ENCODE measurements at places on chromosomes 16 and 17.

- H3K4me1 ChIP-seq = no peaks in the 10 kb centered on the region
- no peak overlapping the region for H3K27ac ChIP-seq
- no peak overlapping the region for H3K4me3 ChIP-seq
- no peaks in the 10 kb centered on the region for H3K36me3 ChIP-seq
These were observed 9.2 kb downstream of the SYT17 start for GRCh38 chr16:19177111-19177739.

GRCh38 chr17:19274893-19275292 lies 37.7 kb downstream of the EPN2 start:
- H3K4me1 ChIP-seq = no peaks in the 10 kb centered on the region
- DNase-seq = no peak
- H3K4me3 ChIP-seq = no peak overlapping the region
- H3K27ac ChIP-seq = no peak overlapping the region
- H3K36me3 ChIP-seq = no peaks in the 10 kb centered on the region
- no peaks in the 10 kb centered on the region for H3K27me3 ChIP-seq

DNA sequence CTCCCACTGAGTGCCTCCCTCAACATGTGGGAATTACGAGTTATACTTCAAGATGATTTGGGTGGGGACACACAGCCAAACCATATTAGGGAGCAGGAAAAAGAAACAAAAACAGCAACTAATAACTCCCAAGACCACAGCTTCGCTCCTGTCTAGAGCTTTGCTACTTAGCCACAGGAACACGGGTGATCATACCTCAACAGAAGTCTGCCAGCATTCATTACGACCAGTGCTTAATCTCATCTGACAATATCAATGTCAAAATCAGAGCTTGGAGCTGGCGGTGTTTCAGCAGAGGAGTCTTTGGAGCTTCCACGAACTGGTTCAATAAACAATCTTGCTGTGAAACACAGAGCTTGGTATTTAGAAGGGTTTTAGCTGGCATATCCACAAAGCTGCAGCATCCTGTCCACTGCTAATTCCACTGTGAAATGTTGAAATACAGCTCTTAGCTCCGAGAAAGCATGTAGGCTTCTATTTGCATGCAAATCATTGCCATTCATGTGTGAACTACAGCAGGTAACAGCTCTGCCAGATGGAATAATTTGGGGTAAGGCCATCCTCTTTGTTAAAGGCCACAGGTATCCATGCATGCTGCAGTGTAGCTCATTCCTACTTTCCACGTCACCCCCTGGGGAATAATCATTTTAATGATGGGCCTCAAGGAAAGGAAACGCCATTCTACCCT lies 128.4 kb upstream of the GOT2 start:
- no peak overlapping the region for H3K4me3 ChIP-seq
- H3K27ac ChIP-seq = no peak overlapping the region
- H3K27me3 ChIP-seq = no peaks in the 10 kb centered on the region
- no peaks in the 10 kb centered on the region for H3K36me3 ChIP-seq
- peaks cover 6% of the 10 kb centered on the region for H3K4me1 ChIP-seq

- no peaks in the 10 kb centered on the region for H3K36me3 ChIP-seq
- no peaks in the 10 kb centered on the region for H3K4me1 ChIP-seq
- no peaks in the 10 kb centered on the region for H3K27me3 ChIP-seq
- no peak overlapping the region for H3K4me3 ChIP-seq
- DNase-seq = no peak
These were observed 8.5 kb upstream of the CRHR1 start for GRCh38 chr17:45775576-45776011.

DNA sequence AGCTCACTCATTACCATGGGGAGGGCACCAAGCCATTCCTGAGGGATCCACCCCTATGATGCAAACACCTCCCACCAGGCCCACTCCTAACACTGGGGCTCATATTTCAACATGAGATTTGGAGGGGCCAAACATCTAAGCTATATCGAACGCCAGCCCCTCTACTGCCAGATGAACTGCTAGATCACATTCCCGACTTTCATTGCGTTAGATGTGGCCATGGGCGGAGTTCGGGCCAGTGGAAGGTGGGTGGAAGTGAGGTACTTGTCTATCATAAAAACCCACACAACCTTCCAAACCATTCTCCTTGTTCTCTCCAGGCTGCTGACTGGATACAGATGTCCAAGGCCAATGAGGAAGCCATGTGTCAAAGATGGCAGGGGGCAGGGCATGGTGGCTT lies 27.0 kb upstream of the ANKRD40CL start:
- H3K4me3 ChIP-seq = no peak overlapping the region
- DNase-seq = peak; percentile 23
- H3K27ac ChIP-seq = no peak overlapping the region
- H3K27me3 ChIP-seq = no peaks in the 10 kb centered on the region

DNA sequence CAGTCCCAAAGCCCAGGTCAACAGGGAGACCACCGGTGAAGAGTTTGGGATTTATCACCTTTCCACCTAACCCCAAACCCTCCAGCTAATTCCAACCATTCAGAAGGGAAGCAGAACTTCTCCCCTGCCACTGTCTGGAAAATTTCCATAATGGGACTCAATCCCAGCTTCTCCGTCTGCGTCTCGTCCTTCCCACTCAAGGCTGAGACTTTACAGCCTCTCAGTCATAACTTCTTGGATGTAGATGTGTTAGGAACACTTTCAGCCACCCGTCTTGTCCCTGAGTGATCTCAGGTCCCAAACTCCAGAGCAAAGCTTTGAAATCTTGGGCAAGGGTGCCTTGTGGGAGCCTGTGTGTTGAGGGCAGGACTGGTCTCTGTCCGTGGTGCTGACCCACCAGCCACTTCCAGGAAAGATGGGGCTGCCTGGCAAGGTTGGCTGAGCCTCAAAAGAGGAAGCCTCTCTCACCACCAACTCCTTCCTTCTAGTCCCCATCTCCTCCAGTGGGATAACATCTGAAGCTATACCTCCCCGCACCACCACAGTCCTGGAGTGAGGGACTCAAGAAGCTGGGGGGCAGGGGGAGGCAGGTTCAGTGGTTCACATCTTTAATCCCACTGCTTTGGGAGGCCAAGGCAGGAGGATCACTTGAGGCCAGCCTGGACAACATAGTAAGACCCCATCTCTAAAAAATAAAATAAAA lies 9.3 kb downstream of the GAS2L2 start:
- no peaks in the 10 kb centered on the region for H3K4me1 ChIP-seq
- no peak overlapping the region for H3K4me3 ChIP-seq
- H3K27ac ChIP-seq = no peak overlapping the region
- no peaks in the 10 kb centered on the region for H3K27me3 ChIP-seq
- H3K36me3 ChIP-seq = no peaks in the 10 kb centered on the region
- peak; percentile 78 for DNase-seq

GRCh38 chr17:42517516-42517915 lies 18.5 kb upstream of the NAGLU start:
- no peaks in the 10 kb centered on the region for H3K36me3 ChIP-seq
- H3K4me1 ChIP-seq = no peaks in the 10 kb centered on the region
- no peak overlapping the region for H3K27ac ChIP-seq
- H3K4me3 ChIP-seq = no peak overlapping the region
- peak; percentile 91 for DNase-seq

GRCh38 chr16:1424028-1424427 lies 3.5 kb upstream of the UQCC4 start:
- no peak overlapping the region for H3K27ac ChIP-seq
- DNase-seq = no peak
- H3K4me1 ChIP-seq = peaks cover 14% of the 10 kb centered on the region

DNA sequence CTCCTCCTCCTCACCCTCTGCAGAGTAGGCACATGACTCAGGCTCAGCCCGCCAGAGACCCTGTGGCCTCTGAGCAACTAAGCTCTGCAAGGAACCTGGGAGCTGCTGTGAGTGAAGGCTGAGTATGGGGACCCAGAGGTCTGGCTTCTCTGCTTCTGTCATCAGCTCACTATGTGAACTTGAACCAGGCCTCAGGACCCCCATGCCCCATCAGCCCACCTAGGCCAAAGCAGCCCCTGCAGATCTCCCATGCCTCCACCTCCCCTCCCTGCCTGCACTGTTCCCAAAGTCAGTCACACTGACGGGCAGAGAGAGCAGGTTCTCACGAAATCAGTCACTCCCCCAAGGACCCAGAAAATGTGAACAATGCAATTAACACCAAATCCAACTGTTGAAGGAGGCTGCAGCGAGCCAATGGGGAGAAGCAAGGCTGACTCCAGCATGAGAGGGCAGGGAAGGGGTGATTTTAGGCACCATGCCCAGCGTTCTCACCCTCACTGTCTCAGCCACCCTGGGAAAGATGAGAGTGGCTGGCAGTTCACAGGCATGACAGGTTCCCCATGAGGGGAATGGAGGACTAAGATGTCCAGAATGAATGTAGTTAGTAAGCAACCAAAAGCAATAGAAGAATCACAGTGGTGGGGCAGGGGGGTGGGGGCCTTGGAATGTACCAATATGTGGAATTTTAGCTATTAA lies 60.6 kb downstream of the BEAN1 start:
- H3K4me3 ChIP-seq = no peak overlapping the region
- no peak for DNase-seq
- peaks cover 2% of the 10 kb centered on the region for H3K4me1 ChIP-seq
- H3K27ac ChIP-seq = no peak overlapping the region

DNA sequence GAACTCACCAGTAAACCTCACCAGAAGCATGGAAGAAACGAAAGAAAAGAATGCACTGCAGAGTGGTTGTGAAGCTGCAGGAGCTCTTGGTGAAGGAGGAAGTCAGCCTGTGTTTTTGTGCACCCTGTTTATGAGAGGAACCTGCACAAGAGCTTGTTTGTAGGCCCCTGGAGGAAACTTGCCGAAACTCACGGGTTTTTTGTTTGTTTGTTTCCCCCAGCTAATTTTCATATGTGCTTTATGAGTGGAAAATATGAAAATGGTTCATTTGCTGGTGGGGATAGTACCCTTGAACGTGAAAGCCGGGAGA lies 222.7 kb downstream of the C16orf95 start:
- no peak for DNase-seq
- no peak overlapping the region for H3K4me3 ChIP-seq
- no peaks in the 10 kb centered on the region for H3K27me3 ChIP-seq
- H3K27ac ChIP-seq = no peak overlapping the region
- H3K4me1 ChIP-seq = no peaks in the 10 kb centered on the region

- H3K36me3 ChIP-seq = peaks cover 6% of the 10 kb centered on the region
- DNase-seq = no peak
- no peaks in the 10 kb centered on the region for H3K4me1 ChIP-seq
- no peaks in the 10 kb centered on the region for H3K27me3 ChIP-seq
- H3K27ac ChIP-seq = no peak overlapping the region
- no peak overlapping the region for H3K4me3 ChIP-seq
These were observed 23.4 kb downstream of the PGS1 start for GRCh38 chr17:78401891-78402290.

- peak; percentile 96 for DNase-seq
- peak overlapping the region; percentile 59 for H3K4me3 ChIP-seq
- peak overlapping the region; percentile 97 for H3K27ac ChIP-seq
- H3K36me3 ChIP-seq = no peaks in the 10 kb centered on the region
These were observed 10.7 kb downstream of the XYLT1 start for GRCh38 chr16:17459903-17460521.

- H3K27me3 ChIP-seq = no peaks in the 10 kb centered on the region
- no peak for DNase-seq
- peak overlapping the region; percentile 83 for H3K27ac ChIP-seq
- no peak overlapping the region for H3K4me3 ChIP-seq
- no peaks in the 10 kb centered on the region for H3K36me3 ChIP-seq
These were observed 105.9 kb downstream of the ABCC12 start for GRCh38 chr16:48049847-48050246.

DNA sequence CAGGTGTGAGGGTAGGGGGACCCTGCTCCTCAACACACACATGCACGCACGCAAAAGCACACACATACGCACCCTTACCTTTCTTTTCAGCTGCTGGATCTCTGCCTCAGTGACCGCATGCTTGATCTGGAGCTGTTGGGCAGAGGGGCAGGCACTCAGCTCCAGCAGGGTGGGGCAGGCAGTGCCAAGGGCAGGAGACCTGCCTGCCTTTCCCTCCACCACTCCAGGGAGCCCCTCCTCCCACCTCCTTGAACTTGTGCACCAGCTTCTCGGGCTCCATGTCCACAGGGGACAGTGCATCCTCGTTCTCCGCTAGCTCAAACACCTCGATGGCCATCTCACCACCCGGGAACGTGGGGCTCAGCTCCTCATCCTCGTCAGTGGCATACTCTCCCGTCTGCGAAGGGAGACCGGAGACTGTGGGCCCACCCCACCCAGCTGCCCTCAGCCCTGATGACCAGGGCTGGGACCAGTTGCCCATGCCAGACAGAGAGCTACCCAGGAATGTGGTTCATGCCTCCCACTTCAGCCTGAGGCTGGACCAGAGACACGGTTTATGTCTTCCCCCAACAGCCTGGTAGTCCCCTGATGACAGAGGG lies 9.3 kb upstream of the SAMD14 start:
- DNase-seq = no peak
- H3K27me3 ChIP-seq = no peaks in the 10 kb centered on the region
- peaks cover 46% of the 10 kb centered on the region for H3K36me3 ChIP-seq
- peaks cover 13% of the 10 kb centered on the region for H3K4me1 ChIP-seq
- no peak overlapping the region for H3K4me3 ChIP-seq

- H3K27me3 ChIP-seq = no peaks in the 10 kb centered on the region
- peaks cover 5% of the 10 kb centered on the region for H3K4me1 ChIP-seq
- H3K27ac ChIP-seq = no peak overlapping the region
- H3K36me3 ChIP-seq = no peaks in the 10 kb centered on the region
These were observed 292.0 kb upstream of the CCL2 start for GRCh38 chr17:33962857-33963655.

- no peaks in the 10 kb centered on the region for H3K27me3 ChIP-seq
- H3K27ac ChIP-seq = no peak overlapping the region
- H3K4me3 ChIP-seq = no peak overlapping the region
- no peaks in the 10 kb centered on the region for H3K36me3 ChIP-seq
- DNase-seq = no peak
- H3K4me1 ChIP-seq = no peaks in the 10 kb centered on the region
These were observed 19.8 kb upstream of the LYRM9 start for GRCh38 chr17:27912964-27913363.

GRCh38 chr17:55458978-55459377 lies 37.3 kb upstream of the MMD start:
- DNase-seq = no peak
- no peak overlapping the region for H3K4me3 ChIP-seq
- H3K27me3 ChIP-seq = no peaks in the 10 kb centered on the region
- peaks cover 6% of the 10 kb centered on the region for H3K4me1 ChIP-seq
- no peak overlapping the region for H3K27ac ChIP-seq
- H3K36me3 ChIP-seq = no peaks in the 10 kb centered on the region

- no peaks in the 10 kb centered on the region for H3K27me3 ChIP-seq
- DNase-seq = no peak
- H3K4me1 ChIP-seq = no peaks in the 10 kb centered on the region
These were observed 108.9 kb upstream of the CIBAR2 start for GRCh38 chr16:85220964-85221731.
